A549 treated with Hydrocortisone at 1 μM for 4 hours (cell line): ENCODE measurements at places on chromosomes 16 and 17. TPM values are rescaled to one million over a fixed set of nuclear protein-coding genes. Genes with fewer than 3 reads are reported as not detected.

Gene TMEM88
- 0.51 to 1.5 TPM (median 0.66 TPM) in 5 replicates for total RNA-seq

Gene NUPR1
- total RNA-seq, result 8.6 to 24.3 TPM (median 16.1 TPM) in 5 replicates

Gene KCNJ16
- total RNA-seq, result 0.15 to 0.56 TPM (median 0.24 TPM) in 5 replicates

Gene KRTAP9-8
- total RNA-seq, result not detected in 5 replicates

Gene COQ7
- 21.5 to 25.5 TPM (median 24.3 TPM) in 5 replicates for total RNA-seq

Gene IRX3
- total RNA-seq, result 4.5 to 6.9 TPM (median 5.4 TPM) in 5 replicates

Gene CTRB1
- total RNA-seq, result not detected in 5 replicates

Gene TXNDC17
- 410 to 467 TPM (median 430 TPM) in 5 replicates for total RNA-seq

Gene TOM1L1
- 36.0 to 45.4 TPM (median 36.5 TPM) in 5 replicates for total RNA-seq

Gene HSD11B2
- total RNA-seq, result 2.0 to 2.3 TPM (median 2.2 TPM) in 5 replicates
